Stimulated activated CD8-positive, alpha-beta memory T cell treated with anti-CD3 and anti-CD28 coated beads, Interleukin-4, amount 100 ng/mL, for 1 hour (primary cell): ENCODE measurements at places on chromosomes 3 and 15.

GRCh38 chr15:37015451-37015850 lies 84.9 kb downstream of the MEIS2 start:
- no peak for DNase-seq

GRCh38 chr15:40706121-40706520 lies 11.1 kb downstream of the RAD51 start:
- DNase-seq: no peak

- DNase-seq: no peak
Observed at GRCh38 chr3:85533586-85533985, 574.8 kb downstream of the CADM2 start.

DNA sequence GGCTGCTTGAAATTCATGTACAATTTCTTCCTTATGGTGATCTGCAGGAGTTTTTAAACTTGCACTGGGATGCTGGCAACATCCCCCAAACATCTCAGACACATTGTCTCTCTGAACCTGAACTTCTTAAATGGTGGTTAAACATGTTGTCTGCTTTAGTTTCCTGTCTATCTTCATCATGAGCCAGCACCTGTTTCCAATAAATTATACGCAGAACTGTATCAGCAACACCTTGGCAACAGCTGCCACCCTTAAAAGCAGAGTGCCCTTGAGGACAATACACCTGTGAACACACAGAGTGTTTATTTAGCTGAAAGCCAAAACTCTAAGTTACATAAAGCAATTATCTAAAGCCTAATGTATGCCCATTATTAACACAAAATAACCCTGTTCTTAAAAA lies 242.9 kb downstream of the WNT5A start:
- DNase-seq: no peak

- DNase-seq: no peak
Observed at GRCh38 chr3:51934991-51935885, 6.5 kb downstream of the RRP9 start.

DNA sequence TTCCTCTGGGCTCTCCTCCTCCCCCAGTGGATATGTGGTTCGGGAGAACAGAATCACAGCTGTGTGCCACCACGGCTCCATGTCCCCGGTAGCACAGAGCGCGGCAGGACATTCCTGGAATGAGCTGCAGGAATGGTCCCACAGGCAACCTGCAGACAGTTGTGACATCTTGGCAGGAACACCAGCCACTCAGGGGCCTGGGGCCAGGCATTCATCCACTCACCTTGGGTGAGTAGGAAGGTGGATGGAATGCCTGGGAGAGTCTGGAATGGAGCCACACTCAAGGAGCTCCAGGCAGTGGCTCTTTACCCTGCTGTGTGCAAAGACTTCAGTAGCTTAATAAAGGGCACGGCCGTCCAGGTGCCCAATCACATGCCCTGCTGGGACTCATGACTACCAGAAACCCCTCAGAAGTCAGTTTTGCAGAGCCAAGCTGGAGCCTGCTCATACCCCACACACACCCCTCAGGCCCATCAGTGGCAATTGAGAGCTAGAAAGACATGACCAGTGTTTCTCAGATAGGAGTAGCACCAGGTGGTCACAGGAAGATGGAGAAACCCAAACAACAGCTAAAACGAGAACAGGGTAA lies 117.3 kb upstream of the PRR20G start:
- no peak for DNase-seq
